ENCODE measurements at places on chromosomes 1 and 21.
A peak's percentile ranks its signal among the peaks of the same experiment; 100 is the strongest.

DNA sequence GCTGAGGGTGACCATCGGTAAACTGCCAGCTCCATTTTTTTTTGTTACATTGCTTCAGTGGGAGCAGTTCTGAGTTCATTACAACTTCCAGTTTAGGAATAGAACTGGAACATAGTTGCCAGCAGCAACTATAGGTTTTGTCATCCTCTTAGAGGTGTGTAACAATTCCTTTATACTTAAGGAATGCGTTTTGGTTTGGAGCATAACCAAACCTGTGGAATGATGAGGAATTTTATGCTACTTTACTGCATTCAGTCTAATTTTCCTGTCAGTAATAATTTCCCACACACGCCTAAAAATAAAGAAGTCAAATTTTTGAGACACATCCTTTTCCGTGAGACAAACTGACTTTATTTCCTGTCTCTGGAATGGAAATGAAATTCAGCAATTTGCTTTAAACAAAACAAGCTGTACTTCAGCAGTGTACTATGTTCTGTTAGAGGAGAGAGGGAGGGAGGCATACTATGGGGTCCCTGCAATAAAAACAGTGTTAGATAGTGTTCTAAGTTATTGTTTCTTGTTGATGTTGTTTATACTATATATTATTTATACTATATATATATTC is 4.8 kb upstream of the AMPD1 start:
- DNase-seq = no peak

GRCh38 chr1:25933479-25934365 is 27.5 kb upstream of the STMN1 start:
- DNase-seq = no peak

DNA sequence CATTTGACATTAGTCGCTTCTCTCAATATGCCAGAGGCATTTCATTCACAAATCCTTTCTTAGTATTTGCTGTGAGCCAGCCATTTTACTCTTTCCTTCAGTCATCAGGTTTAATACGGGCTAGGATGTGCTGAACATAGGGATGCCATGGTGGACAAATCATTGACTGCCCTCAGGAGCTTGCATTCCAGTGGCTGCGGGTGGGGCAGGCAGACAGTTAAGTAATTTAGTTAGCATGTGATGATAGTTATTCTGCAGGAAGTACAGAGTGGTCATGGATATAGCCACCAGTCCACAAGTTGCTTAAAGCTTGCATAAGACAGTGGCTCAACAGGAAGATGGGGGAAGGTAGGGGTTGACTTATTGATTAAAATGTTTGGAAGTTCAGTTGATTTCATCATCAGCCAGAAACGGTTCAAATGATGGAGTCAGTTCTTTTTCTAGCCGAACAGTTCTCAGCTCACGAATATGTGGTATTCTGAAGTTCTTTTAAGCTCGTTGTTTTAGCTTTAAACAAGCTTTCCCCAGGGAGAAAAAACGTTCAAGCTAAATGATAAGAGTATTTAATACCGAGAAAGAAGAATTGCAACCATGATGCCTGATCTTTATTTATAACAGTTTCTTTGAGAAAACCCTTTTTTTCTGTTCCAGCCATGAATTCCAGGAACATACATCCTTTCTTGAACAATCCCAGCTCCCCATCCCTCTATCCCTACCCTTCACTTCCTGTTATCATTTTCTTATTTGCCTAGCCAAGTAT is 1.4 kb downstream of the SLC22A15 start:
- DNase-seq = peak; percentile 75

DNA sequence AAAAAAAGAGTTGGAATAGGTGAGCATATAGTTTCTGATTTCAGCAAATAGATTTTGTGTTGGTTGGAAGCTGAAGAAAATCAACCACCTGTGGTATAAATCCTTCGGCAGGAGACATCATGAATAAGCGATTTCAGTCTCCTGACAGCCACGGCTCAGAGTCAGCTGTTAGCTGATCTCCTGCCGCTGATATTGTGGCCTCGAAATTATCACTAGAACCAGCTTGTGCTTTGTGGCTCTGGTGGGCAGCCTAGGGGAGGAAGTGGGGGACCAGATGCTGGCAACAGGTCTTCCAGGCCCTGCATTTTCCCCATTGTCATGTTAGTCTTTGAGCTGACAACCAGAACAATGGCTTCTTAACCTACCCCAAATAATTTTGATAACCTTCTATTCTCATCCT is 842 bp upstream of the GCSAML start:
- DNase-seq = no peak

DNA sequence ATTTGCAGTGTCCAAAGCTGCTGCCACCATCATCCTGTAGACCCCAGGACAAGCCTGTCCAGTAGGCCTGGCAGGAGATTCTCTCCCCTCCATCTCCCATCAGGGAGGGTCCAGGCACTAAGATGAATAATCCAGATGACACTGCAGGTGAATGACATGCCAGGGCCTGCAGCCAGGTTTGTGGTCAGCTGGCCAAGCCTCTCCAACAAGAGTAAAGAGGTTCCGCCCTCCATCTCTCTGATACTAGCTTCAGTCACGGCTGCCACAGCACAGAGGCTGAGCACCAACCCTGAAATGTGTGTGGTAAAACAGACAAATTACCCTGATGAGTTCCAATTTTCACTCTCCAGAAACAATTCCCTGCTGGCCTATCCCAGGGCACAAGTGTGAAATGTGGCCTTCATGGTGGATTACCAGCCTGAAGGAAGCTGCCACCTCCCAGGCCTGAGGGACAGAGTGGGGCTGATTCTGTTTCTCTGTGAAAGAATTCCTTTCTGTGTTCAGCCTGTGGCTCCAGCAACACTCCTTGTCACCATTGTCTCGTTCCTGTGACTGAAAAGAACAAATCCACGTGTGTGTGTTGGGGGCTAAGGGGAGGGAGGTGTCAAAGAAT is 19.9 kb upstream of the LHX4 start:
- DNase-seq = no peak

DNA sequence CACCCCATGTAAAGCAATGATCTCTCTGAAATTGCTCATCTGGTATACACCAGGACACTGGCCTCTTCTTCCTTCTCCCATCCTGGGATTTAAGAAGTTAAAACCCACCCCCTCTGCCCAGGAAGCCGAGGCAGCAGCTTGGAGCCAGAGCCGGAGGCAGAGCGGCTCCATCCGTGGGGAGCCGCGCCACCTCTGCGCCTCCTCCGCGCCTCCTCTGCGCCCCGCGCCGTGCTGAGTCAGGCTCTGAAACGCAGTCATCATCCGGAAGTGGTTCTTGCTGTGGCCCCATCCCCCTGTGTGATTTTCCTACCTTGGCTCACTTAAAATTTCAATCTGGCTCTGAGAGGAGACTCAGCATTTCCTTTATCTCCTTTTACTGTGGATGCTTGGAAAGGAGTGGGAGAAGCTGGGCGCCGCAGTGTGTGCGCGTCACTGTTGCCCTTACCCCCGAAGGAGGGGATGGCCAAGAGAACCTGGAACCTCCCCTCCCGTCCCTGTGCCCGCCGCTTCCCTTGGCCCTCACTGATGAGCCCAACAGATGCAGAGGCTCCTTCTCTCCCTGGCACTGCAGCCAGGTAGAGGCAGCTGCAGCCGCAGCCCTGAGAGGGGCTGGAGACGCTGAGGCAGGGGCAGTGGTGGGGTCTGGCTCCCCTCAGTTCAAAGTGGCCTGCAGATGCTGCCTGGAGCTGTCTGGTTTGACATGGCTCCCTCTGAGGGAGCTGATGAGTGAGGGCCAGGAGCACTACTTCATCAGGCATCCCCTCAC is 15.3 kb upstream of the NPHP4 start:
- DNase-seq = no peak

GRCh38 chr1:154533952-154534844 is 24.3 kb downstream of the UBE2Q1 start:
- no peak for DNase-seq

GRCh38 chr1:202154766-202155477 is 5.5 kb downstream of the PTPN7 start:
- peak; percentile 49 for DNase-seq

- no peak for DNase-seq
Observed at GRCh38 chr1:26739329-26739914, 43.6 kb downstream of the ARID1A start.

DNA sequence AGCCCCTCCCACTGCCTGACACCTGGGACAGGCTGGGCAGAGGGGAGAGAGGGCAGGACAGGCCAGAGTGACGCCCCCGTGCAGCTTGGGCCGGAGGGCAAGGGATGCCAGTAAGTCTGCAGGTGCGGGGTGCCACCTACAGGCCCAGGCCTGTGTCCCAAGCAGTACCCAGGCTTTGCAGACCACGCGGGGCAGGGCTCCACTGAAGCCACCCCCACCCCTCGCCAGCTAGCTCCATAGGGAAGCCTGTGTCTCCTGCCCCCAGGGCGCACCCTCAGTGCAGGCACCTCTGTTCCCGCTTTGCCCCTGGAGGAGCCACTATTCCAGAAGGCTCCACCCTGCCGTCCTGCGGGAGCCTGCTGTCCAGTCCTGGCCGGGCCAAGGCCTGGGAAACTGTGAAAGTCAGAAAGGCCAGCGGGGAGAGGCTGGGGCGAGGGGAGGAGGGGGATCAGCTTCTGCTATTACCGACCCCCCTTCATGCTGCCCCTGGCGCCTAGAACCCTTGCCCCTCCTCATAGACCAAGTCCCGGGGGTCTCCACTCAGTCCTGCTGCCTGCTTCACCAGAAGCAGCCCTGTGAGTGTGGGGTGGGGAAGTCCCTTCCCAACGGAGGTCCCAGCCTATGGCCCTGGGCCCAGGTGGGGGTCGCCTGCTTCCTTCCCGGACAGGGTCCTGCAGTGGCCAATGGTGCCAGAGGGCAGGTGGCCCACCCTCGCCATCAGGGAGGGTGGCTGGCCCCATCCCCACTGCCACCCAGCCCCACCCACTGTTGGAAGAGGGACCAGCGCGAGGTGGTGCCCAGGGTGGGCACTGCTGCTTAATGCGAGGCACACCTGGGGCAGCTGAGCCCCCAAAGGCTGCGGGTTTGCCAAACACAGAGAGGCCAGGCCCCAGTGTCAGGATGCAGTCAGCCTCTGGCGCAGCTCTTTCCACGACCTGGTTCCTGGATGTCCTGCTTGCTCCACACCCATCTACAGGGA is 54.4 kb downstream of the KCNAB2 start:
- no peak for DNase-seq

- no peak for DNase-seq
Observed at GRCh38 chr1:230550428-230550827, 91.9 kb upstream of the COG2 start.

DNA sequence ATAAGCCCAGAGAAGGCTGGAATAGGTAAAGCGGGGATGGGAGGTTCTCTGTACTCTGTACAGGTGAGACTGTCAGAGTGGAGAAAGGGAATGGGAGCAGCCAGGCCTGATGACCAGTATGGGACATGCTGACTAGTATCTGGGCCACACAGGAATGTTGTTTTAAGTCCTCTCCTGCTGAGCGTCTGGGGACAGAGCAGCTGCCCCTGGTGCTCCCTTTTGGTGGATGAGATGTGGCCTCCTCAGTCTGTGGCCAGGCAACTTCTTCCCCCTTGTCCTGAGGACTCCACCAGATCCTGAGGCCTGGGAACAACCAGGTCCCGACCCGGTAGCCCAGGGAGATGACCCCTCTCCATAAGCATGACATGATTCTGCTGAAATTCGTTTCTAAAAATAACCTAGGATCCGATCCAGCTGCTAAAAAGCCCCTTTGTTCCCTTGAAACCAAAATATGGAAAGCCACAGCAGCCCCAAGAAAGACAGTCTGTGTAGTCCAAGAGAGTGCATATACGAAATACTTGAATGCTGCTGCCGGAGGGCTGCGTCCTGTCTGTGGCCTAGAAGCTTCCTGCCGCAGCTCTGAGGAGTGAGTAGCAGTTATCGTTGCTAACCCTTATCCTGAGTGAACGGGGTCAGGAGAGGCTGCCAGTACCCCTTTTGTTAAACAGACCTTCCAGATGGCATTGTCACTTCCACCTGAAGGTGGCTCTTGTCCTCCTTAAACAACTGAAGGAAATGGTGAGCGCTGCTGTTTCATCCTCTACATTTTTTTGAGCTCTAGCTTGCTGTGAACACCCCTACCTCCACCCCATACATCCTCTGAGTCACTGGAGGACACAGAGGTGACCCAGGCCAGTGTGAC is 47.1 kb downstream of the ATP2B4 start:
- DNase-seq = no peak

DNA sequence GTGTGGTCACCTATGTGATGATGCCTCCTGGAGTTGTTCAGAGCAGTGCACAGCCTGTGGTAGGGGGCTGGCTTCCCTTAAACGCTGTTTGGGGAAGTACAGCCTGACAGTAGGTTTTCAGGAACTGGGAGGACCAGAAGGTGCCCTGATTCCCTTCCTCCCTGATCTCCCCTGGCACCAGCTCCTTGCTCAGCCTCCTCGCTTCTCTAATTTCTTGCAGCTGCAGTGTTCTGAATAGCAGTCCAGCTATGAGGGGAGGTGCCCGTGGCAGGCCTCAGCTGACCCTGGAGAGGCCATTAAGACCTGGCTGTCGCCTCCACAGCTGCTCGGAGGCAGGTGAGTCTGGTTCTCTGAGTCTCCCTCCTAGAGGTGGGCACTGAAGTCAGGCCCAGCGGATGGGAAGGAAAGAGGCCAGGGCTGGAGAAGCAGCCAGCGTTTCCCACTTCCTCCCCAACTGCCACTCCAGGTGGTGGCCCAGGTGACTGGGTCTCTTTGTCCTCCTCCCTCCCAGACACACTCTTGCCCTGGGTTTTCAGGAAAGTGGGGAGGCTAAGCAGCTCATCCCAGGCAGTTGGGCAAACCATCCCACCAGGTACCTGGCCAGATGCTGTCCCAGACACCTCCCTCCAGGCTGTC is 52.0 kb upstream of the RPL11 start:
- no peak for DNase-seq

DNA sequence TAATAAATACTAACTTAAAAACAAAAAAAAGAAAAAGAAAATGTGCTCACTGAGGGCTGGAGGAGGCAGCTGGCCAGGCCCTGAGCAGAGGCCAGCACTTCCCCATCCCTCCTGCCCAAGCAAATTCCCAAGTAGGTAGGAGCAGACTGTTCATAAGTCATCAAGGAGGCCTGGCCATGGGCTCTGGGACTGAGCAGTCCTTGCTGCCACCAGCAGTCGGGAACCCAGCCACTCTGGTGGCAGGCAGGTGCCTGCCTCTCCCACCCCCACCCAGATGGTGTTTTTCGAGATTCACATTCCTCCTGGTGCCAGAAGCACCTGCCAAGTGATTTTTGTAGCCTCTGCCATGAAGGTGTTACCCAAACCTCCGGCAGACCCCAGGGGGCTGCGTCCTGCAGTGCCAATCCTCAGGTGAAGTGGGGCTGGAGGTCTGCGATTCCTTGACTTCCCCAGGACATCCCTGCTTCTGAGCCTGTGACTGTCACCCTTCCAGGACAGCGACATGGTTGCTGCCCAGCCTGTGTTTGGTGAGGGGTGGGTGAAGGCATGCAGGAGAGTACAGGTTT is 204.2 kb upstream of the TMEM51 start:
- no peak for DNase-seq

GRCh38 chr1:6257541-6258069 is 3.3 kb downstream of the GPR153 start:
- DNase-seq = no peak

DNA sequence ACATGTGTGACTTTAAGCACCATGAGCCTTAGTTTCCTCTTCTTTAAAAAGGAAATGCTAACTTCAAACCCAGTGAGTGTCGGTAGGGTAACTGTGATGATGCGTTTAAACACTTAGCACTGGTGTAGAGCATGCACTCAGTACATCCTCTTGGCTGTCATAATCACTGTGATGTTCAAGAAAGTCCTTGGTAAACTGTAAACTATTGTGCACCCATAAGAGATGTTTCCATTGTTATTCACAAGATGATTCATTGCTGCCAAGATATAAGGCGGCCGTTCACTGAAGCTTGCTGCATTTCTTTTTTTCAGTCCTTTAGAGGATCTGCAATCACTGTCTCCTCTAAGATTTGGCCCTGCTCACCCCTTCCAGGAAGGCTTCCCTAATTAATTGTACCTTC is 61.8 kb upstream of the DAB1 start:
- DNase-seq = no peak

GRCh38 chr1:48109390-48110013 is 112.3 kb upstream of the TRABD2B start:
- DNase-seq = peak; percentile 60

GRCh38 chr1:62433861-62434617 is 2.8 kb upstream of the USP1 start:
- peak; percentile 3 for DNase-seq
